ENCODE measurements at places on chromosomes 11 and 22.

DNA sequence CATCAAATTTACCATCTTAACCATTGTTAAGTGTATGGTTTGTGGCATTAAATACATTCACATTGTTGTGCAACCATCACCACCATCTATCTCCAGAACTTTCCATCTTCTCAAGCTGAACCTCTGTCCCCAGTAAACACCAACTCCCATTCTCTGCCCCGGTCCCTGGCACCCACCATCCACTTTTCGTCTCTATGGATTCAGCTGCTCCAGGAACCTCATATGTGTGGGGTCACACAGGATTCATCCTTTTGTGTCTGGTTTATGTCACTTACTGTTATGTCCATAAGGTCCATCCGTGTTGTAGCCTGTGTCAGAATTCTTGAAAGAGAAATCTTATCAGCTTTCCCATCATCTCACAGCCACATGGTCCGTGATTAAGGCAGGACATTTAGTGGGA, 16.3 kb downstream of the TSPAN32 start:
- DNase-seq = no peak

DNA sequence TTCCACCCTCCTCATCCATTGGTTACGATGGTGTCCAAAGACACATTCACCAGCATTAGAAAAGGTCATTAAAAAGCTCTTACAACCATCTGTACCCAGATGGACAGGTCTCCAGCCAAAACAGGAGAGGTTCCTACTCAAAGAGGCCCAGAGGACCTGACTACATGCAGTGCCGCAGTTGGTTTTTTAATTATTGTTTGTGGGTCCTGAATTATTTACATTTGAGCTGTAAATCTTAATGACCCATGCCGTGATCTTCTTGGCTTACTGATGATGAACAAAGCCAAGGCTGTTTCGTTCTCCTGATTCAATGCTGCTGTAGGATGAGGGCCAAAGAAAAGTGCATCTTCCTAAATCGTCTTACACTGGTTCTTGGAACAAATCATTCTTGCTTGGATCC, 83.7 kb downstream of the CADM1 start:
- no peak for DNase-seq

GRCh38 chr11:77127920-77128691, at the start of gene MYO7A:
MYO7A (plus strand) TSS chr11:77128246; CDS start chr11:77130635, 2,389 bp downstream.
- no peak for DNase-seq

DNA sequence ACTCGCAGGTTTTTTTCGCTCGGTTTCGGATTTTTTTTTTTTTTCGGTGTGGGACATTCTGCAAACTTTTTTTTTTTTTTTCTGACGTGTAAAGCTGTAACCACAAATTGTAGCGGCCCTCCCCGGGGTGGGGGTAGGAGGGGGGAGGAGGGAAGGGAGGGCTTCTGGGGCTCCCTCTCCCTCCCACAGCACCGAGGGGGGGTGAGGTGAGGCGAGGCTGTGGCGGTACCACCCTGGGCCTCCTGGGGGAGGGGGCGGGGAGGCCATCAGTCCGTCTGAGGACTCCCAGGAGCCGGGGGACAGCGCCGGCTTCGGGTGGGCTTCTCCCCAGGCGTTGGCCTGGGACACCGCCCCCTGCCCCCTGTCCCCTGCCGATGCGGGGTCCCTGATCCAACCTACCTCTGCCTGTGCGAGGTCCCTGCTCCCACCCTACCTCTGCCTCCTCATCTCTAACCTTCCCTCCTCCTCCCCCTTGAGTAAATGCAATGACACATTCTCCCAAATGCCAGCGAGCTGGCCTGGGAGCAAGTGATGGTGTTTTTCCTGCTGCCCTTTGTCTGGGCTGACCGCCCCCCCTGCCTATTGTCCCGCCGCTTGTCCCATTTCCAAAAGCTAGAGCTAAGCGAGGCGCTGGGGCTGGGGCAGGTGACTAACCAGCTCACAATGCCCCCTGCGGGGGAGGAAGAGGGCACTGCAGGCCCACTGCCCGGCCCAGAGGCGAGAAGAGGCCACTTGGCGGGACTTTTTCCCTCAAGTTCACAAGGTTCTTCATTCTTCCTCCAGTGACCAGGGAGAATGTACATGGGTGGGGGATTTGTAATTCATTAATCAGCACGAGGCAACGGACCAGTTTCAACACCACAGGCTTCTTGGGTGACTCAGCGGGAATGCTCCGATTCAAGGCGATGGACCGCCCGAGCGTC, 511 bp upstream of the CLCF1 start:
- DNase-seq = peak; percentile 52

DNA sequence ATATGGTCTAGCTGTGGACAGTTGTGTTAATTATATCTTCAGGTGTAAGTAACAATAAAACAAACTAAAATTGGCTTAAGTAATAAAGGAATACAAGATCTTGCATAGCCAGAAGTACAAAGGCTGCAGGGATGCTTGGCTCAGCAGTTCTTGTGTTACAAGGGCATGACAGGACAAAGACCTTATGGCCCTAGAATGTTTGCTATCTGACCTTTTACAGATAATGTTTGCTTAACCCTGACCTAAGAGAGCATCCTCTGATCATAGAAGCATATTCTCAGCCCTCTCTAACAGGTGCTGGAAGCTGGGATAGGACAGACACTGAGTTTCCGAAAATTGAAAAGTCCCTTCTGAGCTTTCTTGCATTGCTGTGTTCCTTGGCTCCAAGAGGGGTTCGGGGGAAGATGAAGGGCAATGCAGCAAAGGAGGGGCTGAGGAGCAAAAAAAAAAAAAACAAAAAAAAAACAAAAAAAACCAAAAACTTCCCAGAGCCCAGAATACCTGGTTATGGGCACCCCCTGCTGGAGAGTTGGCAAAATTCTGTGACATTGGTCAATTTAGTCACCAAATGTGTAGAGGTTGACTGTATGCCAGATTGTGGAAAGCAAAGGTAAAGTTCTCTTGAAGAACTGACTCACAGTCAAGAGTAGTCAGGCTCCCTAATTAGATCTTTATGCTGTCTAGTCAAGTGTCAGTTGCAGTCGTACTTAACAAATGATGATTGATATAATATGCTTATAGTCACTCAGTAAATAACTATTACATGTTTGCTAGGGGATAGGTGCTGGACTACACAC, 10.4 kb upstream of the HIKESHI start:
- DNase-seq = peak; percentile 53

- DNase-seq = no peak
These were observed at the start of gene GALR3 for GRCh38 chr22:37823134-37823985. GALR3 (plus strand) TSS chr22:37823382; CDS start chr22:37823407, 25 bp downstream.

- DNase-seq = no peak
These were observed 37.4 kb downstream of the DUSP8 start for GRCh38 chr11:1534682-1535081.

GRCh38 chr22:38462960-38463784, 4.7 kb upstream of the KDELR3 start:
- peak; percentile 84 for DNase-seq

DNA sequence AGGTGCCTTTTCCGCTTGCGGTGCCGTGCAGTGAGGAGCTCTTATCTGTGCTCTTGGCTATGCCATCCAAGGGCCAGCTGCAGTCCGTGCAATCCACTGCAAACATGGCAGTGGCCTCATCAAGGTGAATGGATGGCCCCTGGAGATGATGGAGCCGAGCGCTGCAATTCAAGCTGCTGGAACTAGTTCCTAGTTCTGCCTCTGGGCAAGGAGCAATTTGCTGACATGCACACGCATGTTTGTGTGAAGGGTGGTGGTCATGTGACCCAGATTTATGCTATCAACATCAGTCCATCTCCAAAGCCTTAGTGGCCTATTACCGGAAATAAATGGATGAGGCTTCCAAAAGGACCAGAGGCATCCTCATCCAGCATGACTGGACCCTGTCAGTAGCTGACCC, 3.1 kb upstream of the EHD1 start:
- DNase-seq = no peak

DNA sequence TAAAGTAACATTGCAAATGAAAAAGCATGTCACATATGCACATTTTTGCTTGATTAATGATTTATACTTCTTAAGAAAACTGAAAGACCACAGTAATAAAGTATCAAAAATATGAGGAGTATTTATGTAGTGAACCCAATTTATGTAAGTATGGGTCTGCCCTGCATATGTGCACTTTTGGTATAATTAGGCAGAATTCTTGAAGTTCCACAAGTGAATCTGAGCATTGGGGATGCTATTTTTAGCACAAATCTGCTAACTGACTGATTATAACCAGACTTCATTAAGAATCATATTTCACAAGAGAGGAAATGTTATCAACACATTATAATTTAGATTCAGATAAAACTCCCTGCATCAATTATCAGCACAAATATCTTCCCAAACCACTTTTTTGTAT, 407.1 kb upstream of the LRRC4C start:
- no peak for DNase-seq

DNA sequence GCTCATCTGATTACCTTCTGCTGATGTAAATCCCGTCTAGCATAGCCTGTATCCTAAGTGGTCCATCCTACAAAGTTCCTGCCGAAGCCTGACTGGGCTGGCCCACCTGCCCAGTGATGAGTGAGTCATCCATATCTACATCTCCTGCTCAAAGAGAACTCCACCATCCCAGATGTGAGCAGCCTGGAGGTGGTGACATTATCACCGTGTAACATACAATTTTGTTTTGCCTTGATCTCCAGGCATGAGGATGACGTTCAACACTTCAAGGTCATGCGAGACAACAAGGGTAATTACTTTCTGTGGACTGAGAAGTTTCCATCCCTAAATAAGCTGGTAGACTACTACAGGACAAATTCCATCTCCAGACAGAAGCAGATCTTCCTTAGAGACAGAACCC, 5.6 kb downstream of the TMA7B start:
- no peak for DNase-seq

DNA sequence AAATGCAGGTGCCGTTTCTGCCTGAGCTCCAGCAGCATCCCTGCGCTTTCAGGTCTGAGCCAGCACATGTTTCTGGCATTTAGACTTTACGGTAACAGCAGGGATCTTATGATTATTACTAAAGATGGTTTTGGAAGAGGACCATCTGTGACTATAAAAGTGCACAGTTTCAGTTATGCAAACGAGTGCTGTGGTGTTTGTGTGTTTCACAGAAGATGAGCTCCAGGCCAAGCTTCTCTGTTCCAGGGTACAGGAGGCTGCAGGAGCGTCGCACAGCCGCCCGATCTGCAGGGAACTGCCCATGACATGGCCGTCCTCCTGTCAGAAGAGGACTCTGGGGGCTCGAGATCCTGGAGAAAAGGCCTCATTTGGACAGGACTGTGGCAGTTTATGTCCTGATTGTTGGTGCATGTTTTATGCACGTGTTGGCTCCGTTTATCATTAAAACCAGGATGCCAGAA, 297.3 kb downstream of the TBC1D22A start:
- DNase-seq = no peak

GRCh38 chr11:73163638-73164174, 21.6 kb upstream of the FCHSD2 start:
- no peak for DNase-seq

GRCh38 chr11:96063886-96064285, 140.0 kb upstream of the MTMR2 start:
- no peak for DNase-seq

DNA sequence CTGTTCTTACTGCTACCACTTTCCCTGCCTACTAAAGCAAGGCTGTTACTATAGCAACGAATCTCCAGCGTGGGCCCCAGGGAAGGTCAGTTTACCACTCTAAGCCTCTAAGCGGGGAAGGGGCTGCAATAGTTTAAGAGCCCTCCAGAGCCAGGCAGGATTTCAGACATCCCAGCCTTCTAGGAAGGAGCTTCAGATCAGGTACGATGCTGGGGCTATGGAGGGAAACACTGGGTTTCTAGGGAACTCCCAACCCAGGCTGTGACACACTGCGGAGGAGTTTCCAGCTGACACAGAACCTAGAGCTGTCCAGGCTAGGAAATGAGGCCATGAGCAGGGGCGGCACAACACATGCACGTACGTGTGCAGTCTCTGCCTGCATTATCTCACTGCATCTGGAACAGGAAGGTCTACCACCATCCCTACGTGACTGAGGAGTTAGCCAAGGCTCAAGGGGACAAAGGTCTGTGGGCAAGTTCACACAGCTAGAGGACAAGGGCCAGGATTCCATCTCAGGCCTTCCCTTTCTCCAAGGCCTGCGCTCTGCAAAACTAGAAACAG, 20.4 kb downstream of the HPS4 start:
- DNase-seq = no peak

GRCh38 chr11:94272738-94273313, 31.6 kb upstream of the IZUMO1R start:
- no peak for DNase-seq

GRCh38 chr11:106277484-106277883, 200.0 kb downstream of the AASDHPPT start:
- no peak for DNase-seq
